T-helper 1 cell (primary cell): ENCODE measurements at places on chromosomes 12 and 14.

- no peak for DNase-seq
These were observed 5.7 kb upstream of the KLRK1 start for GRCh38 chr12:10395390-10395998.

- DNase-seq: no peak
These were observed 20.6 kb upstream of the ITGA5 start for GRCh38 chr12:54439521-54440255.

DNA sequence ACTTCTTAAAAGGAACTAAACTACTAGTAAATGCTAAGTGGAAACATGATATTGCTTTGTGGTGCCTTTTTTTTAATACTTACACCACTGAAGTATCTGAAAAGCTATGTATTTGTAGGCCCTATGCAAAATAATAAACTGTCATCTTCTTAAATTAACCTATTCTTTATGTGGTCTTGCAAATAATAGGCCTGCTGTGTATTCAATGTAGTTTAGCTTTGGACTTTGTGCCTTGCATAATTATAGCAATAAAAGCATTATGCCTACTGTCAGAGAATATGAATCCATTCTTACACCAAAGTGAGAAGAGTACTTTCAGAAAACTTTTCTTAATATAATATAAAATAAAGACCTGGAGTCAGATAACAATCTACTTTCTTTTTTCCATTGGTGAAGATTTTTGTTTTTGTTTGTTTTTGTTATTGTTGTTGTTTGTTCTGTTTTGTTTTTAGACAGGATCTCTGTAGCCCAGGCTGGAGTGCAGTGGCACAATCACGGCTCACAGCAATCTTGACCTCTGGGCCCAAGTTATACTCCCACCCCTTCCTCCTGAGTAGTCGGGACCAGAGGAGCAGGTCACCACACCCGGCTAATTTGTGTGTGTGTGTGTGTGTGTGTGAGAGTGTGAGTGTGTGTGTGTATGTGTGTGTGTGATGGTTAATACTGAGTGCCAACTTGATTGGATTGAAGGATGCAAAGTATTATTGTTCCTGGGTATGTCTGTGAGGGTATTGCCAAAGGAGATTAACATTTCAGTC is 213.8 kb downstream of the SLC6A15 start:
- no peak for DNase-seq

GRCh38 chr14:61929651-61930050 is 167.4 kb downstream of the SNAPC1 start:
- DNase-seq: no peak

DNA sequence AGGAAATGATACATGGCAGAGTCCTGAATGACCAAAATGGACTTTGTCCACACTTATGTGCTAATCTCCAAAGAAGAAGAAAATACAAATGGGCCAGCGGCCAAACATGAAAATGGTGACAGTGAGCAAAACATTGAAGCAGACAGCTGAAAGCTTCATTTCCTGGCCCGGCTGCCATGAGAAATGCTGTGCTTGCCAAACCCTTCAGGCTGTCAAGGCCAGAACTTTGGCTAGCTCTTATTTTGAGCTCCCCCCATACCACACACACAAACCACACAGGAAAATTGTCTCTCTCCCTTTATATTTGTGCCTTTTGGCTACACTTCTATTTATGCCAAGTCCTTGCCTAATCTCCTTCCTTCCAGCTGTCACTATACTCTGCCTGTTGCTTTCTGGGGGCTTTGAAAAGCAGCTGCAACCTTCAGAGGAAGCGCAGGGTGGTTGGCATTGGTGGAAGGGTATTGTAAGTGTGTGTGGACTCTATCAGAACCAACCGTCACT is 323.8 kb downstream of the RAD51B start:
- no peak for DNase-seq

- DNase-seq: no peak
These were observed 55.5 kb downstream of the FGD4 start for GRCh38 chr12:32454866-32455265.

GRCh38 chr14:96574171-96574632 is 72.0 kb downstream of the PAPOLA start:
- no peak for DNase-seq

DNA sequence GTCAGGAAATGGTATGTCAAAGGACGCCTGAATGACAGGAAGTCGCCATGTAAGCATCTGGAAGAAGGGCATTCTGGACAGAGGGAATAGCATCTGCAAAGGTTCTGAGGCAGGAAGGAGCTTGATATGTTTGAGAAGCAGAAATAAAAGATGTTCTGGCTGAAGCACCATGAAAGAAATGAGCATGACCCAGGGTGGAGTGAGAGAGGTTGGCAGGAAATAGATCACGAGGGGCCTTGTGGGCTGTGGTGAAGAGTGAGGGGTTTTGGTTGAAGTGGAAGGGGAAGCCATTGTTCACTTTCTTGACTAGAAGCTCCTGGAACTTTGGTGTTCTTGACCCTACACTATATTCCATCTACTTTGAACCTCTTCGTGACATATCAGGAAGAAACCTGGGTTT is 99.4 kb upstream of the PARP11 start:
- no peak for DNase-seq

GRCh38 chr14:76227450-76228050 is 75.8 kb downstream of the GPATCH2L start:
- DNase-seq: no peak

DNA sequence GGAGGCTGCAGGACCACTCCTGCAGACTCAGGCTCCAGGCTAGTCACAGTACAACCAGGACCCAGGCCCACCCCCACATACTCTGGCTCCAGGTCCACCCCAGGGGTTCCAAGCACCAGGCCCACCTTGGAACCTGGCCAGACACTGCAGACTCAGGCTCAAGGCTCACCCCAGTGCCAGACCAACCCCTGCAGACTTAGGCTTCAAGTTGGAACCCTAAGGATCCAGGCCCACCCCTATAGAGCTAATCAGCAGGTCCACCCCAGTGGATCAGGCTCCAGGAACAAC is 8.8 kb downstream of the WASHC3 start:
- DNase-seq: no peak

DNA sequence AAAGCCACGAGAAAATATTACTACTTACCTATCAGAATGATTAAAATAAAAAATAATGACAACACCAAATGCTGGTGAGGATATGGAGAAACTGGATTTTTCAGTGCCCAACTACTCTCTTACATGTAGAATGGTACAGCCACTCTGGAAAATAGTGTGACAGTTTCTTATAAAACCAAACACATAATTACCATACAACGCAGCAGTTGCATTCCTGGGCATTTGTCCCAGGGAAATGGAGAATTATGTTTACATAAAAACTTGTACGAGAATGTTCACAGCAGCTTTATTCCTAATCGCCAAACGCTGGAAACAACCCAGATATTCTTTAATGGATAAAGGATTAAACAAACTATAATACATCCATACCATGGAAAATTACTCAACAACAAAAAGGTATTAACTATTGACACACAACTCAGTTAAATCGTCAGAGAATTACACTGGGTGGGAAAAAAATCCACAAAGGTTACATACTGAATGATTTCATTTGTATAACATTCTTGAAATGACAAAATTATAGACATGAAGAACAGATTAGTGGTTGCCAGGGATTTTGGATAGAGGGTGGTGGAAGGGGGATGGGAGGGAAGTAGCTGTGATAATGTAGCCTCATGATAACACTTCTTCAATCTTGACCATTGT is 35.4 kb downstream of the TAOK3 start:
- no peak for DNase-seq

DNA sequence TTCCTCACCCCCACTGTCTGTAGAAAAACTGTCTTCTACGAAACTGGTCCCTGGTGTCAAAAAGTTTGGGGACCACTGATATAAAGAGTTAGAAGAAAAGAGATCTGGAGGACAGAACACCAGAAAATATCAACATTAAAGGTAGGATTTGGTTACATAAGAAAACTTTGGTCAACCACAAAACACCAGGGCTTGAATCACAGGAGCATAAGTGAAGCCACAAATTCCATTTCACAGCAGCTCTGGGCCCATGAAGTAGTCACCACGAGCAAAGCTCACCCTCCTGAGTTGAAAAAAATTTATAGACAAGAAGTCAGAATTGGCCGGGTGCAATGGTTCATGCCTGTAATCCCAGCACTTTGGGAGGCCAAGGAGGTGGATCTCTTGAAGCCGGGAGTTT is 19.4 kb downstream of the RALGAPA1 start:
- no peak for DNase-seq

DNA sequence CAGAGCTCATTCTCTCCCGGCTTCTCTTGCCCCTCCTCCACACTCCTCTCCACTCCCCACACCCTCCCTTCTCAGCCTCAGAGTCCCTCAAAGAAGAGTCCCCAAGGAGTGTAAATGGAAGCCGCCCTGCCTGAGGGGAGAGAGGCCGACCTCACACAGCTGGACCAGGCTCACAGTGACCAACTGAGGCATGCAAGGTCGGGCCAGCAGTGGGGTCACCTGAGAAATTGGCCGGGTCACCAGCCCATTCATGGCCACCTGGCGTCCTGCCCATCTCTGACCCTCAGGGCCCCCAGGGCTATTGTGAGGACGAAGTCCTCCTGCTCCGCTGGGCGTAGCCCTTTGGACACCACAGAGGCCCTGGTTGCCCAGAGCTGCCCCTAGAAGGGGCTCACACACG is 49.5 kb upstream of the NUAK1 start:
- DNase-seq: no peak

DNA sequence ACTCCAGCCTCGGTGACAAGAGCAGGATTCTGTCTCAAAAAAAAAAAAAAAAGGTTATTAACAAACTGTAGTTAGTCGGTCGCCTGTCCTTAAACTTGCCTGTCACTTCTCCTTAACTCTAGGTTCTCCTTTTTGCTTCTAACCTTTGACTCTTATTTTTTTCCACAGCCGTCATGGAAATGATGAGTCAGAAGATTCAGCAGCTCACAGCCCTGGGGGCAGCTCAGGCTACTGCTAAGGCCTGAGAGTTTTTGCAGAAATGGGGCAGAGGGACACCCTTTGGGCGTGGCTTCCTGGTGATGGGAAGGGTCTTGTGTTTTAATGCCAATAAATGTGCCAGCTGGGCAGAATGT is 418 bp upstream of the MYG1 start:
- DNase-seq: no peak

DNA sequence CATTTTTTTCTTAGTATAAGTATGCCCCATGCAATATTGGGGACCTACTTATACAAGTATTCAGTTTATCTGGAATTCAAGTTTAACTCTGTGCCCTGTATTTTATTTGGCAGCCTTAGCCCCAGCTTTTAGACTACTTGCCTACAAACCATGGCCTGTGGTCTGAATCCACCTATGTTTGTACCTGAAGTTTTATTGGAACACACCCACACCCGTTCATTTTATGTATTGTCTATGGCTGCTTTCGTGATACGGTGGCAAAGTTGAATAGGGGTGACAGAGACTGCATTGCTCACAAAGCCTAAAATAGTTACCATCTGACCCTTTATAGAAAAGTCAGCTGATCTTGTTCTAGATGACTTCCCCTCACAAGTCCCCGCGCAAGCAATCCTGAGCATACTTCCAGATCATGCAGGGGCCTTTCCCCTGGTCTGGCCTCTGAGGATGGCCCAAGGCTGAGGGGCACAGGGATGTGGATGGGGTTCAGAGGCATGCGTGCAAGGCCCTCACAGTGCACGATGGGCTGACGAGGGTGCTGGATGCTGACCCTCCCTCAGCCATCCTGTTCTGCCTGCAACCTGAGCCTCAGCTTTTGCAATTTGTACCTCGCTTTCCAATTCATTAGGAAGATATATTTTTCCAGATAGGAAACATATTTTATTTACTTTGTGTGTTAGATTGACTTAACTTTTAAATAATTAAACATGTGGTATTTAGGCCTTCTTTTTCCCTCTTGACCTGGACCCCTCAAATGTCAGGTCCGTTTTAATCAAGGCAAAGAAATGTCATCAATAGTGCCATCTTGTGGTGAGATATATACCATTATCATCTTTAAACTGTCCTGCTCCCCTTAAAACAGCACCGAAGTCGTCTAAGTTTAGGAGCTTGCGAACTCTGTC is 527.3 kb upstream of the CCDC196 start:
- no peak for DNase-seq

- no peak for DNase-seq
These were observed 135.6 kb downstream of the SLC25A21 start for GRCh38 chr14:37036669-37037341.

DNA sequence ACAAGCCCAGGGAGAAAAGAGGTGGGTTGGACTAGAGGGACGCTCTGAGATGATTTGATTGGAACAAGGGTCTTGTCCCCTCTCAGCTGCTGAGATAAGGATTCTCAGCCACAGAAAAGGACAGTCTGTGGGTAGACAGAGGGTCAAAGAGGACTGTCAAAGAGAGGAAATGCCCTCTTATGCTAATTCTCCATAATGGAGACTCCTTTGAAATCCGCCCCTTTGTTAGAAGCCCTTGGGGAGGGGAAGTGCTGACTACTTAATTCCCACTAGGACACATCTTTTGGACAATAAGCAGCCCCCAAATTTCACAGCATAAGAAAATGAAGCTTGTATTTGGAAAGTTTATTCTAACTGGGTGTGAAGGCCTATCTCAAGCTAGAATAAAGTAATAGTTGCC is 176.6 kb downstream of the KTN1 start:
- DNase-seq: no peak

- no peak for DNase-seq
These were observed 249.3 kb downstream of the FOXN3 start for GRCh38 chr14:89167705-89168104.

DNA sequence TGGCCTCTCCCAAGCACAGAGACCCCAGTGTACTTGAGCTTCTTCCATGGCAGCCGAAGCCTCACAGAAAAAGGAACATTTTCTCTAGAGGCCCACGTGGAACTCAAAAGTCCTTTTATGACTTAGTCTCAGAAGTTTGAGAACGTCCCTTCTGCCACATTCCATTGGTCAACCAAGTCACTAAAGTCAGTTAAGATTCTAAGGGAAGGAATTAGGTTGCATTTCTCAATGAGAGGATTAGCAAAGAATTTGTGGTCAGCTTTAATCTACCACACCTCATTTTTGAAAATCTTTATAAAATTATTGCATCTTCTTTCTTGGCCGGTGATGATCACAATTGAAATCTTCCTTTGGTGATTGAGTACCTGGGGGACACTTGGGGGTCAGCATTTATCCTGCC is 279.9 kb upstream of the TBX3 start:
- no peak for DNase-seq

DNA sequence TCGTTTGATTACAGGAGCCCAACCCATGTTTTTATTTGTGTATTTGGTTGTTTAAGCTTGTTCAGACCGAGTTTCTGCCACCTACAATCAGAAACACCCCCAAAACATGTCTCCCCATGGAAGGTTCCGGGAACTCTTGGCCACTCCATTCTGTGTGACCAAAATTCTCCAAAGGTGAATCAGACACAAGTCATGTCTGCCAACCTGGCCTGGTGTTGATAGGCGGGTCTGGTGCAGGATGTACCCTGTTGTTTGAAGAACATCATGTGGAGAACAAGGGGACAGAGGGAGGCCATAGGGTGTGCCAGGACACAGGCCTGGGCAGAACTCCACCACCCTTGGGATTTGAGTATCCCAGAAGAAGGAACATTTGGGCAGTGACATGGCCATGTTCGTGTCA is 147.1 kb upstream of the MYL2 start:
- DNase-seq: no peak

DNA sequence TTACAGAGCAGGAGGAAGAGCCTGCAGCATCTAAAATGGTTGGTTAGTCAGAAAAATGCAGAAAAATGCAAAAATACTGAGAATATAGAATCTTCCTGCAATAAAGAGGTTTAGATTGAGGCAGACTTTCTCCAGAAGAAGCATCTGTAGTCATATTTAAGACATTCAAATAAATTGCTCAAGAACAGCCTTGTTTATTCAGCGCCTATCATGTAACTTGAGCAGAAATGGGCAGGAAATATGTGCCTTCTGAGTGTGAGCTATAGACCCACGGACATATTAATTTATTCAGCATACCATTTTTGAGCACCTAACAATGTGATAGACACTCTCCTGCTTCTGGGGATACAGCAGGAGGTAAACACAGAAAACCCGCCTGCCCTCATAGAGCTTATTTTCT is 102.0 kb upstream of the HIF1A start:
- DNase-seq: no peak
